ENCODE measurements at places on chromosomes 3 and 15. TPM values are rescaled to one million over a fixed set of nuclear protein-coding genes. Genes with fewer than 3 reads are reported as not detected.

Gene BFSP2
- not detected for total RNA-seq

Gene TICRR
- 21.0 TPM for total RNA-seq

Gene CHL1
- total RNA-seq: not detected

DNA sequence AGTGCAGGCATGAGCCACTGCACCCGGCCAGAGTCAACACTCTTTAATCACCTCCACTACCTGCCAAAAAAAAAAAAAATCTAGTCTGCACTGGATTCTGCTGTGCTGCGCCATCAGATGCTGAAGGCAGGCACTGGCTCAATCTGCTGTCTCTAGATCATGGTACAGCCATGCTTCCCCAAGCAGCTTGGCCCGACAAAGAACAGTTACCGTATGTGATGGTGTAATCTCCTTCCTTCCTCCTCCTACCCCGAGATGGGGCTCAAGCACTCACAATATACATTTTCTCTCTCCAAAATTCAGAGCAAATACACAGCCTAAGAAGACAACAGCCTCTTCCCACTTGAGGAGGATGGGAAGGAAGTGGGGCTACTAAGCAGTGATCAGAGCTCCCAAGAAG lies 45.1 kb downstream of the DAPK2 start:
- DNase-seq: no peak

DNA sequence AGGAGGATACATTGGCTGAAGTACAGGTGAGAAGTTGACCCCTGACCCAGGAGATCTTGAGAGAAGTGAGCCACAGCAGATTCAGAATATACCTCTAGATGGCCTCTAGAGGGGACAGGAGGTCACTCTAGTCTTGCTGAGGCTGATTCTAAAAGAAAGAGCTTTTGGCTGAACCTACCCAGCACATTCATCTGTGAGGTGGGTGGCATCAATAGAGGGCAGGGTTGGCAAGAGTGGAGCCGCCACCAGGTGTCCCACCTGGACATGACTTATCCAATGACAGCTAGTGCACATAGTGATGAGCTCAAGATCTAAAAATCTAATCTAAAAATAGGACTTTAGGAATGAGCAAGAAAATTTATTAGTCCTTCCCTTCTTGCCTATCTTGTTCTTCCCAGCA lies 51.6 kb downstream of the CYP19A1 start:
- DNase-seq: peak; percentile 9

DNA sequence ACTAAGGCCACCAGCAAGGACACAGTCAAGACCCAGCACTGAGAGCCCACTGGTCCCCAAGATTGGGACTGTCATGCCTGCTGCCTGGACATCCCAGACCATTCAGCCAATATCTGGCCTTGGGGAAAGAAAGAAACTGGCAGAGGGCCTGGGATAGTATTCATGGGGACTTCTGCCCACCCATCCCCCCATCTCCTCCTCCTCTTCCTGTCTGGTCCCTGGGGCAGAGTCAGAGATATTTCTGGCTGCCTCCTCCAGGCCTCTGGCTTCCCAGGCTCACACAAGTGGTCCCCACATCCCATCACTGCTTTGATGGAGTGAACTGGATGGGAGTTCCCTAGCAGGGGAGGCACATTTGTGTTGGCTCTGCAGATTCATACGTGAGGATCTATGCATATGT lies 4.2 kb upstream of the RASL12 start:
- no peak for DNase-seq

GRCh38 chr15:100856867-100857266 lies 22.8 kb upstream of the ALDH1A3 start:
- no peak for DNase-seq

- DNase-seq: no peak
Measured at GRCh38 chr3:134327594-134327975, 46.7 kb downstream of the AMOTL2 start.
